CD4-positive, alpha-beta T cell treated with Interleukin-1 beta for 1 hour (primary cell): ENCODE measurements at places on chromosomes 12 and 14.

- DNase-seq, result no peak
Measured at GRCh38 chr14:57533214-57533613, 39.6 kb upstream of the CCDC198 start.

DNA sequence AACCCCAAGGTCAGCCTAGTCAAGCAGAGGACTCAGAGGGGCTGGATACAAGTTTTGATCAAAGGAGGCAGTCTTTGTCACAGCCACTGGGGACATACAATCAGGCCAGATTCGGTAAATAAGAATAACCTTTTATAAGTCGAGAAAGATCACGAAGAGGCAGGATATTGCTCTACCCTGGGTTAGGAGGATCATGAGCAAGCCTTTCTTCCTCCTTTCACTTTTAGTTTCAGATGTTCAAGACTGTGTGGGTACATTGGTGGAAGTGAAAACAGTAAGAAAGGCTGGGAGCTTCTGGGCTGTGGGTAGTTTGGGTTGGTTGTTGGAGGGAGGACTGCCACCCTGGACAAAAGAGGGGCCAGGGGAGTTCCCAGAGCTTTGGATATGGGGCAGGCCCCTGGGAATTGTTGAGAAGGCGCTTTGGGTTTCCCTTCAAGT is 127.7 kb downstream of the SNAPC1 start:
- peak; percentile 19 for DNase-seq

- DNase-seq, result no peak
Measured at GRCh38 chr12:138898-139534, 72.4 kb downstream of the IQSEC3 start.

DNA sequence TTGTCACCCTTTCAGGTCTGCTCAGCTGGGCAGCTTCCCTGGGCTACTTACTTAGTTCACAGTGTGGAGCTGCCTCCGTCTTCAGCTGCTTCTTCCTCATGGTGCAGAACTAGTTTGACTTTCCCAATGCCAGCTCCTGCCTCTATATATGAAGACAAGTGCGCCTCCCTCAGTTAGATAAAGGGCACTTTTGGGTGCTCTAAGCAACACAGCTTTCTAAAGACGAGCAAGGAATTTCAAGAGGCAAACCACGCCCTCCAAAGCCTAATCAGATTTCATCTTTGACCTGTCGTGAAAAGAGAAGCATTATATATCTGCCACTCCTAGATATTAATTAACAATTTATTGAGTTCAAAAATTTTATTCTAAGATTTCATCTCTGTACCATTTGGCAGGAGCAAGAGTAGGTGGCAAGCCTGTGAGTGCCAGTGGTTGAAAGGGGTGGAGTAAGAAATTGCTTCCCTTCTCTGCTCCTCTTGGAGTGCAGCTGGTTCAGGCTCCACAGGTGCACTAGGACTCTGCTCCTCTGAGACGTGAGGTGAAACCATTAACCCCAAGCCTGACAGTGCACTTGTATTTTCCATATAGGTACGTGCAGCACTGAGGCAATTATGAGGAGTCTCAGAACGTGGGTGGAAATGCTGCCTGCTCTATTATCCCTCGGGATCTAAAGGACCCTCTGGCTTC is 2.1 kb upstream of the SLC11A2 start:
- DNase-seq, result peak; percentile 35

DNA sequence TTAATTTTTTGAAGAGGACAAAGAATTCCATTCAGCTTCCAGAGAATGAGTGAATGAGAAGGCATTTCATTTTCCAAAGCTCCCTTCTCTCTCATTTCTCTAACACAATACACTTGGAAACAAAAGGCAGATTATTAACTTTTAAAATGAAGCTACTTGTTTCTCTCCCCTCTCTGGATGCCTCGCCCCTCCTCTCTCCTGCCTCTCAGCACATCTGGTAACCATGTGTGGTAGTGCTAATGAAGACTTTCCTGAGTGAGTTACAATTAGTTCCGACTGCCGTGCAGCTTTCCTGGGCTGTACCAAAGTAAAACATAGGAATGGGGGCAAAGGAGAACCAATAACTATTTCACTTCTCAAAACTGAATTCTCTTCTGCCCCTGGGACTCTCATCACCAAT is 84.7 kb upstream of the SOX5 start:
- no peak for DNase-seq

DNA sequence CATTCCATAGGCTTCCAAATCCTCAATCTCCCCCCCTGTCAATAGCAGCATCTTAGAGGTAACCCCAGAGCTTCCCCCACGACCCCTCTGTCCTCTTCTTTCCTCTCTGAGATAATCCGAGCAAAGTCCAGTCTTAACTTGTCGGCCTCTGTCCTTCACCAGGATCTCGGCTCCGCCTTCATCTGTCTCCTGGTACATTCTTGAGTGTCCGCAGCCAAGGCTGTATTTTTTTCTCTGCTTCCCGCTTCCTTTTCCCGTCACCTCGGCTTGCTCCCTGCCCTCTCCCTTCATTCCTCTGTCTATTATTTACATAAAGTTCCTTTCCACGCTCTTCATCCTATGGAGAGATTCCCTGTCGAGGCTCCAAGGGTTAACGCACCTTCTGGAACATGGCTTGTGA is 153.9 kb upstream of the GSC start:
- DNase-seq, result no peak

GRCh38 chr14:104214431-104215218 is 76.2 kb downstream of the KIF26A start:
- no peak for DNase-seq

DNA sequence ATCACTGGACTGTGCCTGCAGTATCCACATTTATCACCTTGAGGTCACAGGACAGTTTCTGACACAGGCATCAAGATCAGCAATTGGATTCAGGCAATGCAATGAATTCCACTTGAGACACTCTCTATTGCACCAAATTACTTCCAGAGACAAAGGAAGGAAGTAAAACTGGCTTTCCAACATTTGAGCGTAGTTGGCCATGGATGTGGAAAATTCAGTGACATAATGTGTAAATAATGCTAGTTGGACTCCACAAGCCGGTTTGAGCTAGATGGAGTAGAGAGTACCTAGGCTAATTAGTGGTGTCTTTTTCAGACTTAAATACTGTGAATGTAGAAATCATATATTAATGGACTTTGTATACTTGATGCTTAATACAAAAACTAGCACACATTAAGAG is 168.3 kb upstream of the SYT1 start:
- DNase-seq, result no peak

GRCh38 chr12:1590221-1590979 is 4.0 kb downstream of the FBXL14 start:
- no peak for DNase-seq

DNA sequence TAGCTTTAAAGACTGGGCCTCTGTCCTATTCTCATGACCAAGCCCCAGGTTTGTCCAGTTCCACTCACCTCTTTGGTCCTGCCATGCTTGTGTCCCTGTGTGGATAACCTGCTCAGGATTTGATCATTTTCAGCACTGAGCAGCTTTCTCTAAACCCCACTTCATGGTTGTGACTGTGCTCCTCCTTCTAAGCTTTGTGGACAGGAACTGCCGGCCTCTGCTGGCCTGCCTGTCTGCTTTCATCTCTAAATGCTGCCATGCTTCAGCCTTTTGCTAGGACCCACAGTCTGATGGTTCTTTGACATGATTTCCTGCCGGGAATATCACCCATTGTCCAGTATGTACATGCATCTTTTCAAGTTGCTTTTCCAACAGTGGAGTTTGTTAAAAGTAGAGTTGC is 53.9 kb upstream of the STXBP6 start:
- no peak for DNase-seq

GRCh38 chr12:106870116-106870515 is 85.6 kb upstream of the TMEM263 start:
- DNase-seq, result no peak

DNA sequence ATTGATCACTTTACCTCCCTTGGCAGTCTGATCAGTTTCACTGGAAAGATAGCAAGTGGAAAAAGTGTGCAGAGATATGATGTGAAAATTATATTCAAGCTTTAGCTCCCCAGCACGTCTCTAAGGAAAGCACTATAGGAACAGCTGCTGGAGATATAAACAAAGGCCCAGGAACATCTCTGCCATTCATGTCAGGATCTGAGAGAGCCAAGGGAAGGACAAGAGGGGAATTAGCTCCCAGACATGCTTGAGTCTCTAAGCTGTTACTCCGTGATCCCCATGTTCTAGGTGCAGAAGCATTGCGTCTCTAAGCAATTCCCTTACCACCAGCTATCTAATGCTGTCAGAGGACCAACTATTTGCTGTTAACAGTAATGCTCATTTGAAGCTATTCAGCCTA is 700.2 kb downstream of the DIO2 start:
- DNase-seq, result no peak

DNA sequence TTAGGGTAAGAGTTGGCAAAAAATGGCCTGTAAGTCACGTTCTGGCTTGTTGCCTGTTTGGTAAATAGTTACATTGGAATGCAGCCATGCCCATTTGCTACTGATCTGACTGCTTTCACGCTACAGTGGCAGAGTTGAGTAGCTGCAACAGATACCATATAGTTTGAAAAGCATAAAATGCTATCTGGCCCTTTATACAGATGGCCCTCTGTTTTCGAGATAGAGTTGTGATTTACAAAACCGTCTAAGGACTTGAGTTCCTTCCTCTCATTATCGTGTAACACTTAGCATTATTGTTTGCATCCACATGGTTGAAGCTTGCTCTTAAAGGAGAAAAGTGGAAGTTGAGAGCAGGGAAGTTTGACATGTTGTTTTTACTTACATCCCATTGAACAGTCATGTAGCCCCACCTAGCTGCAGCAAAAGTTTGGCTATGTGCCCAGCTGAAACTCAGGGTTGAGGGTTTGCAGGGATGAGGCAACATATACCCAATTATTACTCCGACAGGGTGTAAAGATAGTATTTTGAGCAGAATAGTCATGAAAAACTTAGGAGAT is 11.3 kb upstream of the SCFD1 start:
- peak; percentile 57 for DNase-seq

- no peak for DNase-seq
Measured at GRCh38 chr12:72612171-72612570, 340.0 kb downstream of the TRHDE start.

GRCh38 chr14:71891185-71891584 is 41.0 kb upstream of the RGS6 start:
- no peak for DNase-seq

- no peak for DNase-seq
Measured at GRCh38 chr14:38882533-38882932, 220.5 kb downstream of the SEC23A start.

GRCh38 chr12:127677537-127678131 is 589.3 kb upstream of the TMEM132C start:
- peak; percentile 13 for DNase-seq

DNA sequence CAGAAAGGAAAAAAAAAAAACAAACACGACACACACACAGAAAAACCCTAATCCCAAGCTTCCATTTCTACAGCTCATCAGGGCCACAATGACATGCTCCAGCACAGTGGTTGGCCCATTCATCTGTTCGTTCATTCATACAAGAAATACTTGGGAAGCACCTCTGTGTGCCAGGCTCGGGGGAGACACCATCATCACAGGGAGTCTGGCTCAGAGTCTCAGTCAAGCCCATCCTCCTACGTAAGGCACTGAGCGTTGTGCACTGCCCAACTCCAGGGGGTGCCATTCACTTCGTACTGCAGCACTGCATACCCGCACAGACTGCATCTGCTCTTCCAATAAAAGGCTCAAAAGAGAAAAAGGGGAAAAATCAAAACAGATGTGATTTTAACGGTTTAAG is 15.3 kb downstream of the VPS37B start:
- no peak for DNase-seq

DNA sequence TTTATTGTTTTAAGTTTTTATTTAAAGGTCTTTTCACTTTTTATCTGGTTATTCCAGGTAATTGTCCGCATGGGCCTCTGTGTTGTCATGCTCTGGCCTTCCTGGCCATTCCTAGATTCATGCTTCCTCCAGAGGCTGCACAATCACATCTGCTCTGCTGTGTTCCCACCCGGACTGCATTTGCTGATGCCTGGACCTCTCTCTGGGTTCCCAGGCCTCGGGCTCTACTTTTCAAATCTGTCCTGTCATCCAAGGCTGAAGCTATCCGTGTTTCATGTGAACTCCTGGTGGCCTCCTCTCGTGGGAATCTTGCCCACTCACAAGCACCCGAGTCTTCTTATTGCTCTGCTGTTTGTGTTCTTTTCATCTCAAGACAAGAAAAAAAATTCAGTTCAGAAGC is 16.1 kb upstream of the VDR start:
- DNase-seq, result no peak

DNA sequence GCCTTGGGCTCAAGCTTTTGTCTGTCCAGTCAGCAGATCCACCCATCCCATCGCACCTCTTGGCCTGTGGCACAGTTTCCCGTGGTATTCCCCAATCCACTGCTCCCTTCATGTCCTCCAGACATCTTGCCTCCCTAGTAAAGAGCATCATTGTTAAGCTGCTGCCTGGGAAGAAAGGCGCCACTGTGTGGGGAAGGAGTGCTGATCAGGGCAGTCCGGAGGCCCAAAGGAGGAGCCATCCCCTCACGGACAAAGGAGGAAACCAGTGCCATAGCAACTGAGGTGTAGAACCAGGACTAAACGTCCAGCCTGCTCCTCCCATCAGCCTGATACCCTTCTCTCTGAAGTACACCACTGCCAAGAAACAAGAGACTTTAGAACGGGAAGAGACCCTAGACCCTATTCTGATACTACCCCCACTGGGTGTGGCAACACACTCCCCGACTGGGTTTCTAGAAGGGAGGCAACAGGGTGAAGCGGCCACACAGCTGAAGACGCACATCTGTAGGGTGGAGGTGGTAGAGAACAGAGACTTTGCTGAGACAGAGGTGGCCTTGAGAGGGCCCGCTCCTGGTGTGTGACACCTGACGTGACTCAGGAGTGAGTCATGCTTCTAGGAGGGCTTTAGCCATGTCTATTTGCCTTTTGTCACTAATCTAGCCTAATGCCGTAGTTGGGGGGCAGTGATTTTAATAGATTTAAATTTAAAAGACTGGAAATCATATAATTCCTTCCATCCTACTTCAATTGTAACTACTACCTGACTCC is 185.0 kb downstream of the DPF3 start:
- DNase-seq, result no peak

DNA sequence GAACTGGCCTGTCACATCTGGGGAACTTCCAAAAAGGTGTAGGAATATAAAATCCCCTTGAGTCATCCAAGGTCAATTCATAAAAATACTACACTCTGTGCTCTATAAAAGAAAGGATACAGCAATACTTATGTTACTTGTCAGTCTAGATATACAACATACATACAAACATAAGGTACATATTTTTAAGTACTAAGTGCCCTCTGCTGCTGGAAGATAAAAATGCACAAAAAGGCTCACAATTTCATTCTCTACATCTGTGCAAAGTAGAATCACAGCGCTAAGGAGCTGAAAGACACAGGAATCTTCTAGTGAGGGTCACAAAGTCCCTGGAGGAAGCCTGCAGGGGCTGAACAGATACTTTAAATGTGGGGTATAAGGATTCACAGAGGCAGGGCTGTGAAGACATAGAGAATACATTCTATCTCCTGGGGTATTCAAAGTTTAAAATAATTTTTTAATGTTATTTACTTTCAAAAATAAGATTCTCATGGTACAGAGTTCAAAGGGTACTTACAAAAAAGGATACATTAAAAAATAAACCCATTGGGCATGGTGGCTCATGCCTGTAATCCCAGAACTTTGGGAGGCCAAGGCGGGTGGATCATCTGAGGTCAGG is 10.2 kb upstream of the GOLGA5 start:
- peak; percentile 59 for DNase-seq

GRCh38 chr12:105538880-105539279 is 208.4 kb downstream of the C12orf75 start:
- DNase-seq, result no peak

- DNase-seq, result no peak
Measured at GRCh38 chr14:79791055-79791732, 420.1 kb downstream of the DIO2 start.
